ENCODE measurements at places on chromosomes 2 and 18. TPM values are rescaled to one million over a fixed set of nuclear protein-coding genes. Genes with fewer than 3 reads are reported as not detected.

Gene PLCD4
- 1.6 TPM for total RNA-seq

Gene SERPINB4
- not detected for total RNA-seq

Gene GPBAR1
- total RNA-seq, result 1.3 TPM

Gene BMP10
- not detected for total RNA-seq

GRCh38 chr2:197889041-197889440 lies 84.6 kb downstream of the PLCL1 start:
- no peak for DNase-seq

DNA sequence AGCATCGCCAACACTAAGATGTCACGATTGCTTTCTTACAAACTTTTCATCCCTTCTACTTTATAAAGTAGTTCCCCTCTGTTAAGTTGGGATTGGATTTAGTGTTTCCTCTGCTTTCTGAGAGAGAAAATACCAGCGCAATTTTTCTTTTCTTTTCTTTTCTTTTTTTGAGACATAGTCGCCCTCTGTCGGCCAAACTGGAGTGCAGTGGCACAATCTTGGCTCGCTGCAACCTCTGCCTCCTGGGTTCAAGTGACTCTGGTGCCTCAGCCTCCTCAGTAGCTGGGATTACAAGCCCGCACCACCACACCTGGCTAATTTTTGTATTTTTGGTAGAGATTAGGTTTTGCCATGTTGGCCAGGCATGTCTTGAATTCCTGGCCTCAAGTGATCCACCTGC lies 9.0 kb downstream of the RELCH start:
- no peak for DNase-seq

DNA sequence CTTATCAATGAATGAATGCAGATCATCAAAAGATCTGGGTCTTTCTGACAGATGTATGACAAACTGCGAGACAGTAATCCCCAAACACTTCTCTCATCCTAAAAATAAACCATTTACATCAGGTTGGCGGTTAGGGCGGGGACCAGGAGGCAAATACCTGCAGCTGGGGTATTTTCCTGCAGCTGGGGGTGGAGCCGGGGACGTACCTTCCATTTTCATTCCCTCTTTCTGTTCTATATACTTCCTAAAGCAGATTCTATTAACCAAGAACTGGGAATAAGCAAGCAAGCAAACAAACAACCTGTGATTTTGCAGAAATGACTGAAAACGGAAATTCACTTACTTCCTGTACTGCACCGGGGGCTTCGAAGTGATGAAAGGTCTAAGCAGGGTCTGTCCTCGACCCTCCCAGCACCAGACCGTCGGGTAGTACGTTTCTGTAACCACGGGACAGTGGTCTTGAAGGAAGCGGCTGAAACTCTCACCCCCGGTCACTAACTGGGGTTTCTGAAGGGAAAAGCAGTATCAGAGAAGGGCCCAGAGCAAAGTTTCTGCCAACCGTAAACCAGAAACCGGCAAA lies 1.2 kb downstream of the ABHD3 start:
- DNase-seq, result peak; percentile 71

DNA sequence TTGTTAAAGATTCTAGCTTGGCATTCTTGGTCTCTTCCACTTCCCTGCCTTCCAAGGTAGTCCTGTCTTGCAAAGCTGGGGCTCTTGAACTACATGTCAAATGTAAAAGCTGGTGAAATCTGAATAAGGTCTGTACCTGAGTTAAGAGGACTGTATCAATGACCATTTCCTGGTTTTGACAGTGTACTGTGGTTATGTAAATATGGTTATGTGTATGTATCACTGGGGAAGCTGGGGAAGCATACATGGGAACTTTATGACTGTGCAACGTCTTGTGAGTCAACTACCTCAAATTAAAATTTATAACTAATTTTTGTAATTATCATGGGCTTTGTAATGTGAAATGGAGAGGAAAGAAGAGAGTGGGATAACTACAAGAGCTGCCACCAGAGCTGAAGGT lies 81.7 kb downstream of the COL4A4 start:
- DNase-seq, result no peak

DNA sequence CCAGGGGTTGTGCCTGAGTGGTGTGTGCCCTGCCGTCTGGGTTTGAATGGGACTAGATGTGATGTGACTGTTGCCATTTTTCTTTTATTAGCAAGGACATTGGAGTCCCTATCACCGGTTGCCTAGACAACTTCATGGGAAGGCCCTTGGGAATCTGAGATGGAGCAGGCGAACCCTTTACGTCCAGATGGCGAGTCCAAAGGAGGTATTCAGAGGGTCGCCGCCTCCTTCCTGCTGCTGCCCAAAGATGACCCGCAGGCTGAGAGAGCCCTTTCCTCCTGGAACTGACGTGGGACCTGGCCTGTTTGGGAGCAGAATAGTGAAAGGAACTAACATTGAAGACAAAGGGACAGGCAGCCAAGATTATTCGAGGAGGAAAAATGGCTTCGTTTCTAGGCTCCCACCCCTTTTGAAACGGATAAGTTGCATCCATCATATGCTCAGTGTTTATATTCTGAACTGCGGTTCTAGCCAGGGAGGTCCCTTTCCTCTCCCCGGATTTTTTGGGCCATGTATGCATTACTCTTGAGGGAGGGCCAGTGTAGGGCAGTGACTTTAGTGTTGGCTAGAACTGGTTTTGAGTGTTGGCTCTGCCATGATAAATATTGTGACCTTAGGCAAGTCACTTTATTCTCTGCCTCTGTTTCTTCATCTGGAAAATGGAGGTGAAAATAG lies 673 bp downstream of the CENPO start:
- DNase-seq, result peak; percentile 35
